Activated CD4-positive, alpha-beta T cell treated with anti-CD3 and anti-CD28 coated beads, Interleukin-2, Interleukin-4, amounts not matched to agents 100 ng/mL and 50 ng/mL, durations not matched to agents 16 hours and 8 hours (primary cell): ENCODE measurements at places on chromosomes 1 and 21.

- DNase-seq, result no peak
These were observed at the start of gene SLC30A10 for GRCh38 chr1:219927956-219928790. SLC30A10 (minus strand) TSS chr1:219928557; CDS start chr1:219928440, 117 bp downstream.

DNA sequence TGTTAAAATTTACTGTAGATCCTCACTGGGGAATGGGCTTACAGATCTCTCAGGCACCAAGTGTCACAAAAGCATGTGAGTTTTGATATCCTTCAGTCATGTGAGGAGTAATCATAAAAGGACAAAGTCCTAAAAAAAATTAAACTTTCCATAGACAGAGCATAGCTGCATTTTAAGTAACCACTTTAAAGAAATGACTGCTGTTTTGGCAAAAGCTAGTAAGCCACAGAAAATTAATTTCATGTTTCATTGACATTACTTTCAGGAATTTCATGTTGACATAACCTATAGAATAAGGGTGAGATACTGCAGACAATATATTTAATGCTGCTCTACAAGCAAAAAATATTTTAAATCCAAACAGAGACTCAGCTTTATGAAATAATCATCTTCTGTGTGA, 156.3 kb downstream of the LYPLAL1 start:
- no peak for DNase-seq

- no peak for DNase-seq
These were observed 6.2 kb downstream of the PANK4 start for GRCh38 chr1:2520206-2520605.

DNA sequence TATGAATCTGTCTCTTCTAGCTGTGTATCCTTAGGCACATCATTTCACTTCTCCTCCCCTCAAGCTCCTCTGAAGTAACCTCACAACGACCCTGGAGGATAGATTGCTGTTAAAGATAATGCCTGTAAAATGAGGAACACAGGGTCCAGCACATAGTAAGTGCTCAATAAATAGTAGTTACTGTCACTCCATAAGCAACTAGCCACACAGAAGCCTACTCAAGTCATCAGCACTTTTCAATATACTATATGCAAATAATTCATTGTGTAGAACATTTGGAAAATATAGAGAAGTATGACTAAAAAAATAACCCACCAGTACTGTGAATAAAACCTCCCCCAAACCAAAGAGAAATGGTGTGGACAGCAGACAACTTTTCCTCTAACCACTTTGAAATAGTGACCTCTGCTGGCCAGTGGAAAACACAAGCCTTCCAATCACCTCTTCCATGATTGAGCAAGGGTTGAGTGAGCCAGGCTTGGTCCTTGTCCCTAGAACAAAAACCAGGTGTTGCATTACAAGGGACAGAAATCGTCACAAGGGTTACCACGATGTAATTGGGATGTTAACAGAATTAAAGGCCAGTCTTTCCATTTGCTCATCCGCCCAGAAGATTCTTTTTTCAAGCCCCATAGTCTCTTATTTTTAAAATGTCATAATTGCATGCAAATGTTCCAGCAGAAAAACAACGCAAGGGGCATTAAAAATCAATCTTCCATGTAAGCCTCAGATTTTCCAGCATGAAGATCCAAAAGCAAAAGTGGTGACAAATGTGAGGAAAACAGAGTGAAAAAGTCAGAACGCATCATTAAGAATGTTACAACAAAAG, 15.7 kb upstream of the GLIS1 start:
- peak; percentile 35 for DNase-seq

GRCh38 chr1:179183857-179184256, 45.6 kb downstream of the ABL2 start:
- no peak for DNase-seq

DNA sequence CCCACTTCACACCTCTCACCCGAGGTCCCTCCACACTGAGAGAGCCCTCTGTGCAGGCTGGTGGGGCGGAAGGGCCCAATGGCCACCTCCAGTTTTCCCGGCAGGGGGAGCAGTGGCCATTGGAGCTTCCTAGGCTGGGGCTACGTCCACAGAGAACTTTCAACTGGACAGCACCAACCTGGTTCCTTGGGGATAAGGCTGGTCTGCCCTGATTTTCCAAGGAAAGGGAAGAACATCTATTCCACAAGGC, 20.3 kb upstream of the LAPTM5 start:
- DNase-seq, result no peak

- peak; percentile 32 for DNase-seq
These were observed 4.4 kb downstream of the IFI16 start for GRCh38 chr1:159014003-159014571.

GRCh38 chr1:195709821-195710220, 898.4 kb downstream of the KCNT2 start:
- DNase-seq, result no peak

- DNase-seq, result no peak
These were observed 9.1 kb upstream of the CDK18 start for GRCh38 chr1:205495237-205495823.

GRCh38 chr1:62175568-62176179, 19.0 kb upstream of the L1TD1 start:
- DNase-seq, result peak; percentile 33
